ACHN (cell line): ENCODE measurements at places on chromosomes 11 and 22.

DNA sequence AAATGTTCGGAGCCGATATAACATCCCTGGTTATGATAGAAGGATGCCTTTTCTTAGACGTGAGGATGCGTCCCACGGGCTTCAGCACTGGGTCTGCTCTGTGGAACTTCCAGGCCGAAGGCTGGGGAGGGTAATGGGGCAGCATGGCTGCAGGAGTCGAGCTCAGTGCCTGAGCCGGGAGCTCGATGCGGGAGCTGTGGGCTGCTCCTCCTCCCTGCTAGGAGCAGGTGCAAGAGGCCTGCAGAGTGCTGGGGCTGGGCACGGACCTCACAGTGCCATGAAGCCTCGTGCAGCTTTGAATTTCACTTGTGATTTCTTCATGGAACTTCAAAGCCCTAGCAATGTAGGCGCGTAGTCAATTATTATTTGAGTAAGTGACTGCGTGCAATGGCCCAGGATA is 6.0 kb downstream of the TUBA8 start:
- no peak for DNase-seq

GRCh38 chr11:113994077-113994954 is 19.4 kb downstream of the HTR3A start:
- no peak for DNase-seq

- DNase-seq = no peak
Observed at GRCh38 chr11:127919206-127920000, 668.0 kb downstream of the ETS1 start.

DNA sequence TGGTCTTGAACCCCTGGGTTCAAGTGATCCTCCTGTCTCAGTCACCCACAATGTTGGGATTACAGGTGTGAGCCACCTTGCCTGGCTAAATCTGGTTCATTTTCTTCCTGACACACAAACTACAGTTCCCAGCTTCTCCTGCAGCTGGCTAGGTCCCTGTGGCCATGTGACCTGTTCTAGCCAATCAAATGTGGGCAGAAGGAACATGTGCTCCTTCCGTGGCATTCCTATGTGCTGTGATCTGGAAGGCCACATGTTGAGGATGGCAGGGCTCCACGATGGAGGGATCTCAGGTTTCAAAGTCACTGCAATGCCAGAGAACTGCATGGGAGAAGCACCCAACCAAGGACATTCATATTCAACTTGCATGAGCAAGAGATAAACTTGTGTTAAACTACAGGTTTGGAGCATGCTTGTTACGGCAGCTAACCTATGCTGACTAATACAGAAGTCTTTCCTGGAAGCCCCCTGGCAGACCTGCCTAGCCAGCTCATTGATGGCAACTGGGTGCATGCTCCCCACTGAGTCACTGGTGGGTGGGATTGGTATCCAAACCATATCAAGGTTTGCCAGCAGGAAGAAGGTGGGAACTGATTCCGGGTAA is 86.0 kb downstream of the RPS6KA4 start:
- no peak for DNase-seq

DNA sequence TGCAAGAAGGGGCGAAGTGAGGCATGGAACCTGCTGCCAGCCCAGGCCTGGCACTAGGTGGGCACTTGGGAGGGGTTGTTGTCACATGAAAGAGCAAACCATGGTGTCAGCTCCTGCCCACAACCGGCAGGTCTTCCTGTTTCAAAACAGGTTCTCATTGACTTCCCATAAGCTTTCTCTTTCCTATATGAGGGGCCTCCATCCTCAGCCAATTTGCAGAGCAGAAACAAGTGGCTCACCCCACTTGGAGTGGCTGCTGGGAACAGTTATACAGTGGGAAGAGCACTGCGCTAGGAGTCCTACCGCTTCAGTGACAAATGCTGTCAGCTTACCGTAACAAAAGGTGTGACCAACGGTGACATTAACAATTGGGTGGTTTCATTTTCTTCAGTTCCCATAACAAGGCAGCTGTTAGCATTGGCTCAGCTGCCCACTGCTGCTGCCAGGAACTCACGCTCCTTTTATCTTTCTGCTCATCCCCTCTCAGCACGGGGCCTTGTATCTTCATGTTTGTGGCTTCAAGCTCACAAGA is 10.2 kb upstream of the SSTR3 start:
- DNase-seq = no peak

DNA sequence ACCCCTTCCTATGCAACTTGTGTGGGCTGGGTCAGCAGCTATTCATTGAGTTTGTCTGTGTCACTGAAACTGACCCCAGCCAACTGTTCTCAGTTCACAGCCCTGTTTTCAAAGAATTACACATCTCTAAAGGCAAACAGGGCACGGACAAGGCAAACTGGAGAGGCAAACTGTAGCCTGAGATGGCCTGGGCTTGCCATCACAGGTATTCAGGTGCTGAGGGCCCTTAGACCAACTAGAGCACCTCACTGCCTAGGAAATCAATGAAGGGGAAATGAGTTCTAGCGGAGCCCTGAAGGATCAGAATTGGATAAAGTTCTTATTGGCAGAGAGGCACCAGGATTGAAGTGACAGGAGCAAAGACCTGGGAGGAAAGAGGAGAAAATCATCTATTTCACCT is 24.0 kb downstream of the PIK3IP1 start:
- DNase-seq = no peak

DNA sequence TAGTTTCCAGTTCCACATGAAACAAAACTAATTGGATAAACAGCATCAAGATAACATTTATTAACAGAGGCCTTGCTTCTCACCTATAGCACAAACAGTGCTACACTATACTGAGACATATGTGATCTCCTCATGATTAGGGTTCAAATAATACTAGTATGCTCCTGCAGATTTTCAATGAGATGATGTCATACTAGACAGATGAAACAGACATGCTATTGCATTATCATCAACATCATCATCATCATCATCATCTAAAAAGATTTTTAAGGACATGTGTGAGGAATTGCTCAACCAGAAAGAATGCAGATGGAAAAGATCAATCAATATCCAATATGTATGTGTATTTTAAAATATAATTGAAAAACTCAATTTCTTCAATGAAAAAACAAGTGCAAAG is 932.3 kb downstream of the METTL15 start:
- DNase-seq = no peak

- peak; percentile 58 for DNase-seq
Observed at GRCh38 chr11:122633219-122633829, 22.2 kb upstream of the UBASH3B start.

DNA sequence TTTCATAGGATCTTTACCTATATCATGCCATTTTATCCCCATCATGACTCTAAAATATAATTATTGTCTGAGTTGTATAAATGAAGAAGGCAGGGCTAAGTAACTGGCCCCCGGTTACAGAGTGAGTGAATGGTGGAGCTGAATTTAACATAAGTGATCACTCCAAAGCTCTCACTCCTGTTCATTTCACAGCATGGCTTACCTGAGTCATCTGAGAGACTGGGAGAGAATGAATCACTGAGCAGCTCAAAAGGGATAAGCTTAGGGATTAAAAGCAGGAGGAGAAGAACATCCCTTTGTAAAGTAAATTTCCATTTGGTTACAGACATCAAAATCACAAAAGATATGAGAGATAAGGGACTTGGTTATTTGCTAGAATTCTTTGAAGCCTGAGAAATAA is 294.0 kb upstream of the CTSC start:
- DNase-seq = no peak

DNA sequence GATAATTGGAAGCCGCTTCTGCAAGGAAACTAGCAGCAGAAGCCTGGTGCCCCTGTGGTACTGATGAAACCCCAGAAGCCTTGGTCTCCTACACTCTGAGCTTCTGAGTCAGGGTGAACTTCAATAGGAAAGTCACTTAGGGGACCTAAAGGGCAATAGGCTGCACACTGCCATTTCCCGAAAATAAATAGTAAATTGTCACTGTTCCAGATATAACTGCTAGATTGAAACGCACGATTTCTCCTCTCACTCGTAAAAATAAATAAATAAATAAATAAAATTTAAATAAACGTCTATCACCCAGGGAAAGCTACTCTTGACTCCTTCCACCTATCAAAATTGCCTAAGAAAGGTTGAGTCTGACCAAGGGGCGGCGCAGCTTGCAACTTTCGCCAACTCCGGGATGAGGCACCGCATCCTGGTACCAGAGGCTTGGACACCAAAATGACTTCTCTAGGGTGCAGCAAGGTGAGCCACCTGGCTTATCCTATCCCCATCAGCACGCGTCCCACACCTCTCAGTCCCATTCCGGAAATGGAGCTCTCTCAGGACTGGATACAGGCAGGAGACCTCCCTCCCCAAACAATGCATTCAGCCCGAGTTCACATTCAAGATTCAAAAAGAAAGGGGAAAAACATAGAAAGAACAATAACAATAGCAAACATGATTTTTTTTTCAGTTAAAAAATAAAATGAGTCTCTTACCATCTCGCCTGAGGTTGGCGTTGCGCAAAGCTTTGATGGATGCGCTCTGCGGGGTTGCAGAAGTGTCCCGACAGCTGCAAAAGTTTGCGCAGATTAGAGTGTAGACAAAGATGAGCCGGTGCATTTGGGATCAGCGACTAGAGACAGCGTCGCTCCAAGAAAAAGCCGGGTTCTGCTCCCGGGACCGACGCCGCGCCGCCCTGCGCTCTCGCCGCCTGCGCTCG is 583 bp downstream of the PDGFD start:
- DNase-seq = peak; percentile 32

DNA sequence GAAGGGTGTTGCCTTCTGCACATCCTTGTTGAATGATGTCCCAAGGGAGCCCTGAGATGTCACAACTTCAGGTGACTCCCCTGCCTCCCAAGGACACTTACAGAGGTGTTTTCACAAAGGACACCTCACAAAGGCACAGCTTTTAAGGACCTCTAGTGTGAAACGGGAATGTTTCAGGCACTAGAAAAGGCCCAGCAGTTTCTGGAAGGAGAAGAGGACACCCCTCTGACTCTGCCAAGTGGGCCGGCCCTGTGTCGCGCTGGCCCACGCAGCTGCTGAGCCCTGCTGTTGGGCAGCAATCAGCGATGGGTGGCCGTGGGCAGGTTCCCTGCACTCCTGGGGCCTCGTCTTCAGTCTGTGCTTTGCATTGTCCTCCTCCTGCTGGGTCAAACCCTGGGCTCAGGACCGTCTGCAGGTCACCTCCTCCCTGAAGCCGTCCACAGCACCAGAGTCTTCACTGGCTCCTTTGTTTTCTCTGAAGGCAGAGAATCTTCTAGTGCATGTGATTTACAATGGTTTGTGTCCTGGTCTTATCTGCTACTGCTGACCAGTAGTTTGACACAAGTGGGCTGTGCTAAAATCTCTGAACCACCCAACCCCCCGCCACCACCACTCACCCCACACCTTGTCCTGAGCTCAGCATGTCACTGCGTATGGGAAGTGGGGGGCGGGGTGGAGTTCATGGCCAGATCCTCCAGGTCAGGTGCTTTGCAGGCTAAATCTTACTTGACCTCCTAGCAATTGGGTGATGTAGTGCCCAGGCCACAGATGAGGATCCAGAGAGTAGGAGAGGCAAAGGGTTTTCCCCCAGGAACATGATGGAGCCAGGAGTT is 3.2 kb downstream of the LINC01488 start:
- DNase-seq = no peak

DNA sequence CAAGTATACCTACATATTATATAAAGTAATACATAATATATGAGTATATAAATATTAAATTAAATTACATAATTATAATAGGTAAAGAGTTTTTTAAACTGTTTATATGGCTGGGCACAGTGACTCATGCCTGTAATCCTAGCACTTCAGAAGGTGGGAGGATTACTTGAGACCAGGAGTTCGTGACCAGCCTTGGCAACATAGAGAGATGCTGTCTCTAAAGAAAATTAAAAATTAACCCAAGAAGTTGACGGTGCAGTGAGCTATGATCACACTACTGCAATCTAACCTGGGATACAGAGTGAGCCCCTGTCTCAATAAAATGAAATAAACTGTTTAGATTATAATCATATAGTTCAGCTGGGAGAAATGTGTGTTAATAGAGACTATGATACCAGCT is 363.0 kb downstream of the DDX10 start:
- peak; percentile 82 for DNase-seq

GRCh38 chr22:40107851-40108378 is 69.8 kb upstream of the TNRC6B start:
- peak; percentile 70 for DNase-seq

DNA sequence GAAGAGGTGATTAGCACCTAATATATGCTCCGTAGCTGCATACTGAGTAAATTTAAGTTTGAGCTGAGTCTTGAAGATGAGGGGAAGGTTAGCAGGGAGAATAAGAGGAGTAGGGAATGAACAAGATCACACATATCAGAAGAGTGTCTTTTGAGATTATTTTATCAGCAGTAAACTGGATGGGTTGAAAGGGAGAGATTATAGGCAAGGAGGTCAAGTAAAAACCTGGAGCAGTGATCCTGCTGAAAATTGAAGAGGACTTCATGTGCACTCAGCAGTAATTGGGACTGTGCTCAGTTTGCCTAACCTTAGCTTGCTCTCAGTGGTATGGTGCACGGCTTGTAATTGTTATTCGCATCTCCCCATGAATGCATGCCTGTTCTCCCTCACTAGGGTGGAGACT is 79.5 kb upstream of the PICALM start:
- DNase-seq = no peak

GRCh38 chr11:26287067-26287518 is 44.8 kb upstream of the ANO3 start:
- DNase-seq = no peak

DNA sequence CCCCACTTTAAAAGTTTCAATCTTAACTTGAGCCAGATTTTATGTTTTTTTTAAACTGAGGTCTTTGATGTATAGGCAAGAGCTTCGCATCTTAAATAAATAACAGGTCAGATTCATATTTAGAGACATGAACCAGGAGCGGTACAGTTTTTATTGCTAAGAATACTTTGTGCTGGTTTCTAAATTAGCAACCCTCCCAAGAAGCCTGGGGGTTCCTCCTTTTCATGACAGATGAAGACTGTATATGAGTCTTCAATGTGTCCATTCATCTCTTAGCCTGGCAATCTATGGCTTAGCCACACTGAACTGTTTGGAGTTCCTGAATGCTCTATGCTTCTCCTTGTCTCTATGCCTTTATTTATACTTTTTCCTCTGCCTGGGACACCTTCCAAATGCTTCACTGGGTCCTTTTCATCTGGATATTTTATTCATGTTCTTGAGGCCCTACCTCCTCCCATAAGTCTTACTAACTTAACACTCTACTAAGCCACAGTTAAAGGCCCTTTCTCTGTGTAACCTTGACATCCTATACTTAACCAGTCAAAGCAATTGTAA is 338.6 kb downstream of the INSC start:
- no peak for DNase-seq

GRCh38 chr11:105719073-105719822 is 109.4 kb downstream of the GRIA4 start:
- DNase-seq = peak; percentile 63

GRCh38 chr11:2815762-2816496 is 69.6 kb downstream of the CDKN1C start:
- DNase-seq = no peak

- DNase-seq = peak; percentile 65
Observed at GRCh38 chr22:33380789-33381530, 322.8 kb upstream of the SYN3 start.

- DNase-seq = no peak
Observed at GRCh38 chr11:35174666-35175065, 35.7 kb downstream of the CD44 start.

GRCh38 chr11:70568035-70568813 is 169.9 kb downstream of the CTTN start:
- DNase-seq = no peak

- DNase-seq = no peak
Observed at GRCh38 chr11:37948258-37948657, 1350.2 kb upstream of the RAG2 start.

GRCh38 chr22:43968614-43969013 is 13.4 kb downstream of the SAMM50 start:
- DNase-seq = no peak
